ENCODE measurements at places on chromosomes 1 and 21. TPM values are rescaled to one million over a fixed set of nuclear protein-coding genes. Genes with fewer than 3 reads are reported as not detected.

The SLAMF9 gene
- not detected for total RNA-seq

The RAB7B gene
- not detected for total RNA-seq

The CXADR gene
- total RNA-seq: 0.63 TPM

The PALMD gene
- total RNA-seq: not detected

The POGK gene
- 68.1 TPM for total RNA-seq

The TCEA3 gene
- total RNA-seq: 1.2 TPM

The CFAP141 gene
- not detected for total RNA-seq

The SLC44A3 gene
- total RNA-seq: not detected

The TTC34 gene
- total RNA-seq: 1.0 TPM

The PTPN22 gene
- total RNA-seq: 71.6 TPM

The F13B gene
- not detected for total RNA-seq

The FCGR3B gene
- not detected for total RNA-seq

The FMOD gene
- 1.7 TPM for total RNA-seq

The DYNLT4 gene
- total RNA-seq: not detected

The SPATA1 gene
- 0.95 TPM for total RNA-seq

The OR2T34 gene
- not detected for total RNA-seq

The GLIS1 gene
- total RNA-seq: not detected

The ZBTB8A gene
- 0.17 TPM for total RNA-seq

The TESK2 gene
- 2.9 TPM for total RNA-seq

The DNASE2B gene
- total RNA-seq: not detected

The FCRLA gene
- total RNA-seq: not detected

The AQP10 gene
- not detected for total RNA-seq

The GABRD gene
- total RNA-seq: not detected

The GJA5 gene
- not detected for total RNA-seq

The DNAJC28 gene
- total RNA-seq: 0.57 TPM

The AKR7A3 gene
- total RNA-seq: 0.51 TPM

The SPATA21 gene
- total RNA-seq: not detected

Data from activated CD8-positive, alpha-beta memory T cell treated with anti-CD3 and anti-CD28 coated beads for 36 hours (primary cell).